ENCODE measurements at places on chromosomes 11 and 22.

- DNase-seq: no peak
Measured at GRCh38 chr11:69666752-69667536, 8.2 kb downstream of the LTO1 start.

- no peak for DNase-seq
Measured at GRCh38 chr11:32100495-32100894, 9.6 kb downstream of the RCN1 start.

GRCh38 chr22:23305922-23306374 is 125.6 kb downstream of the BCR start:
- no peak for DNase-seq

DNA sequence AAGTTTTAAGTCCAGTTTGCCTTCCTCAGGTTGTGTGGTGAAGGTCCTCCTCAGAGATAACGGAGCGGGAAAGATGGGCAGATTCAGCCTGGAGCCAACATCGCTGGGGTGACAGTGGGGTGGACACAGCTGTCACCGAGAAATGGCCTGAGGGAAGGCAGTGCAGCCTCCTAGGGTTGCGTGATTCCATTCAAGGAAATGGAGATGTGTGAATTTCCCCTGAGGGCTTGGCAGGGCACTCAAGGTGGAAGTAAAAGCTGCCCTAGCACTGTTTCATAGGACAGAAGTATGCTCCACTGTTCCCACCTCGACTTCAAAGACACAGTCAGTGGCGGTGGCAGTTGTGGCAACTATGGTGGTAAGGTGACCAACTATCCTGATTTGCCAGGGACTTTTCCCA is 15.4 kb upstream of the CAT start:
- DNase-seq: no peak

- DNase-seq: no peak
Measured at GRCh38 chr11:127612607-127613006, 612.0 kb upstream of the KIRREL3 start.

GRCh38 chr11:35785287-35786167 is 123.0 kb downstream of the TRIM44 start:
- no peak for DNase-seq

DNA sequence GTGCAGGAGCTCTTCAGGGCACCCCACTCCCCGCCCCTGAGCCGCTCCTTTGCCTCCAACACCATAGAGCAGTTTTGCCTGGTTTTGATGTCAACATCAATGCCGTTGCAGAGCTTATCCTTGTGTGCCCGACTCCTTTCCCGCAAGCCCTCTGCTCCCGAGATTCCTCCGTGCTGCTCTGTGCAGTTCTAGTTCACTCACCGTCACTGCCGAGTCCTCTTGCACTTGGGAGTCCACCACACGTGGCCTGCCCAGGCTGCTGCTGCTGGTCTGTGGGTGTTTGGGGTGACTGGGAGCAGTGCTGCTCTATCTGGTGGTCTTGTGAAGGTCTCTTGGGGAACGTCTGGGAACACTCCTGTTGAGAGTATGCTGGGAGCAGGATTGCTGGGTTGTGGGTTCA is 63.8 kb upstream of the ANO1 start:
- no peak for DNase-seq

- no peak for DNase-seq
Measured at GRCh38 chr11:58586998-58587397, 8.1 kb downstream of the ZFP91 start.
